Right ventricle myocardium superior (tissue), 1 donor: ENCODE measurements at places on chromosomes 3 and 15. TPM values are rescaled to one million over a fixed set of nuclear protein-coding genes. Genes with fewer than 3 reads are reported as not detected.
A peak's percentile ranks its signal among the peaks of the same experiment; 100 is the strongest.

DNA sequence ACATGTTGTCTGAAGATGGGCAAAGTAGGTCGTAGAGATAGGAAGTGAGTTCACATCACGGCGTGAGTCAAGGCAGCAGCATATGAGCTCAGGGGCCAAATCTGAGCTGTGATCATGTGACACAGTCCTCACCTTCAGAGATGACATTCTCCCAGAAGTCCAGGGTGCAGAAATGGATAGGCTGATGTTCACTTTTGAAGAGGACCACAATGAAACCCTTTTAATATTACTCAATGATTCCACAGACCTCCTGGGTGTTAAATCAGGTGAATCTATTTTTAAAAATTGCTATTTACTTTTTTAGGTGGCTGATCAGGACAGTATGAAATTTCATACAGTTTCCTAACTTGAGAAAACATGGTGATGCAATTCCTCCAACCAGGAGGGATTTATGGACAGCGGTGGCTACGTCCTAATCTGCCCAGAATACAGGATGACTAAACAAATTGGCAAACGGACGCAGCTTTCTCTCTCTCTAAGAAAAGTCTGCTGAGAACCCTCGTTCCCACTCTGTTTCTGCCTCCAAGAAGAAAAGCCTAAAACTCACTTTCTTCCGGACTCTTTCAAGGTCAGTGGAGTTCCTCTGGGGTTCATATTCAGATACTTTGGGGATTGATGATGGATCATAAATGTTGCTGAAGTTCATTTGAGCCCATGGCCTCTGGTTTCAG, 34.4 kb downstream of the B3GNT5 start:
- DNase-seq = no peak

DNA sequence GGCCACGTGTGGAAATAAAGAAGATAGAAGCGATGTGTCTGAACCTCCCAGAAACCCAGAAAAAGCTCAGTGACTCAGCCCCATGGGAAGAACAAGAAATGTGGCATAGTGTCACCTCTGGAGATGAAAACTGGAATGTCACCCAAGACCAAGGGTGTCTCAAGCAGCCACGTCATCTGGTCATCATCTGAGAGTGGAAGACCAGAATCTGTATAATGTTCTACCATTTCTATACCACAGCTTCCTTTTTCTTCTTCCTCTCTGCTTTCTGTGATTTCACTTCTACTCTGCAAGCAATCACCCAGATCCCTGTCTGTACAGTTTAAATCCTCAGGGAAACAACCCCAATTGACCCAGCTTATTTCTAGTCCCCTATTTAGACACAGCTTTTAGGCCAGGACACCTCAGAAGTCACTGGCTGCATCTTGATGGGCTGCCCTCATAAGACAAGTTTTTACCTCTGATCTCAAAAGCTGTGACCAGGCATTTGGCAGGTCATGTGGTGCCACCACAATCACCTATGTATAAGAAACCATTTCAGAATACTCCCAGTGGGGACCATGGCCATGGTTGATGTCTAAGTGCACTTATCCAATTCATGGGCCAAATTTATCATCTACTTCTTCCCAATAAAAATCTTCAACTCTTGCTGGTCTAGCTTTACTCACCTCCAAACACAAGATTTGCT, 278.5 kb upstream of the UMPS start:
- DNase-seq = no peak

The DNAH12 gene
- total RNA-seq = 0.08 TPM

The GREM1 gene
- not detected for total RNA-seq

- DNase-seq = no peak
These were observed at the start of gene CACNA1D for GRCh38 chr3:53493963-53494791. TSS of gene CACNA1D (plus strand) at chr3:53494611. CDS start at chr3:53495167, 556 bp downstream.

DNA sequence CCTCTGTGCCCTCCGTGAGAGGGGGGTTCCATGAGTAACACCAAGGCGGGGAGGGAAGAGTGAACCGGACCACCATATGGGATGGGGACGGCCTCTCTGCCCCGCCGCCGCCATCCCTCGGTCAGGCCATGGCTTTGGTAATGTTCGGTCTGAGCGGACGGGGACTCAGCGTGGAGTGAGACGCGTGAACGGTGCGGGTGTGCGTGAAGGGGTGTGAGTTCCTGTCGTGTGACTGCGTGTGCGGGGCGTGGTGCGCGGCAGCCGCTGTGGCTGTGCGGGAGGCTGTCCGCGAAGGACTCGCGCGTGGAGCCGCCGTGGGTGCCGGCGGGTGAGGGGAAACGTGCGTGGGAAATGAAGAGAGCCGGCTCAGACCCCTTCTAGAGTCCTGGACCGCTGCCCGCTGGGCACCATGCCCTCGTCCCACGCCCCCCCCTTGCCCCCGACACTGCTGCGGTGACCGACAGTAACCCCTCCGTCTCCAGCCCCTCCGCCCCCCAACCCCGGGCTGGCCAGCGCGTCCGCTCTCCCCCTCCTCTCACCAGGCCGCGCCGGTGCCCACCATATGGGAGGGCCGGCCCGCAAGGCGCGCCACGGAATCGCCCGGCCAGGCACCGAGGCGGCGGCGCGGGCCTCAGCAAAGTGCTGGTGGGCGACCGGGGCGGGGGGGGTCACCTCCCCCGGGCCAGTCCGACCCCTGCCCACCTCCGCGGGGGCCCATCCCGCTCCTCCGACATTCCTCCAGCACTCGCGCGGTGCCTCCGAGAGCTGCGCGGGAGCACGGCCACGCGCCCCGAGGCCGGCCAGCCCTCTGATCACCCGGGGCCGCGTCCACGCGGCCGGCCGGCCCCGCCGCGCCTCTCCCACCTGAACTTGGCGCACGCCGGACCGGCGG, 589 bp downstream of the KLF15 start:
- DNase-seq = peak; percentile 69

DNA sequence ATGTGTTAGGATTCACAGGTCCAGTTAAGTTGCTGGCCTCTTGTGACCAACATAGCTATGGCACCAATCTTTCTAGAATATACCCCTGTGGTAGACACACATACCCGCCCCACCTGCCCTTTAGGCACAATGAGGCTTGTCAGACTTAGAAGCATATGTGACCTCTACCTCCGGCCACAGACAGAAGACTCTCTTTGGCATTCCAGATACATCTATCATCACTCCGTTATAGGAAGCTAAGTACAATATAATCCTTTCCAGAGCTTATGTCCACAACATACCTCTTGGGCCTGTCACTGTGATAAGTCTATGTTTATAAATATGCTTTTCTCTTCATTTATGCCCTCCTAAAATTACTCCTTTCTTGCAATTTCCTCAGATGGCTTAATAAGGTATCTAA, 39.8 kb downstream of the CD47 start:
- no peak for DNase-seq

DNA sequence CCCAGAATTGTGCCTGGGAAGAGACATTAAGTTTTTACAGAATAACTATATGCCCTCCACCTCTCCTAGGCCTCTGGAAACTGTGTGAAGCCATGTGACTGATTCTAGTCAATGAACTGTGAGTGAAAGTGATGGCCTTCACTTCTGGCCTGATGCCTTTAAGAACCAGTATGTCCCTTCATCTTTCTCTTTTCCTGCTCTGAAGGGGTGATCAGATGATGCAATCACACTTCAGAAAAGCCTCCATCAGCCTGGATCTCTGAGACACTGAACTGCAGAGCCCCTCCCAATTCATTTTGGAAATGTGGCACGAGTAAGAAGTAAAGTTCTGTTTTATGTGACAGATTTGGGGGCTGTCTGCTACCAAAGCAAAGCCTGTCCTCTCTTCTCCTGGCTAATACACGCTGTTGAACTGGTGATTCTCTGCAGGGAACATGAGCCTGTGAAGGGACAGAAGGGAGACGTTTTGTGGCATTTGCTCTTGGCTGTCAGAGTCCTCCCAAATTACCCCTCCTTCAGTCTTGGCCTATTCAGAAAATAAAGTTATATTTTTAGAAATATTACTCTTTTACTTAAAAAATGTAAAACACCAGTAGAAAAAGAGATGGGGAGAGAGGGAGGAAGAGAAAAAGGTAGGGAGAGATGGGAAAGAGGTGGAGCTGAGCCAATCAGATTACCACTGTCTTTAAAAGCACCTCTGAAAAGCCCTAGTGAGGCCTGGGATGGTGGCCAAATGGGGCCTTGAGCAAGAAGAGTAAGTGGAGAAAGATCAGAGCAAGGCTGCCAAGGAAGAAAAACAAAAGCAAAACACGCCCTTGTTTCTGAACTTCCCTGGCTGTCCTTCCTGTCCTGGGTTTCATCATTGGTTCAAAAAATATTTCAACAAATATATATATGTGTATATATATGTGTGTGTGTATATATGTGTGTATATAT, 40.9 kb upstream of the RYK start:
- DNase-seq = peak; percentile 89

DNA sequence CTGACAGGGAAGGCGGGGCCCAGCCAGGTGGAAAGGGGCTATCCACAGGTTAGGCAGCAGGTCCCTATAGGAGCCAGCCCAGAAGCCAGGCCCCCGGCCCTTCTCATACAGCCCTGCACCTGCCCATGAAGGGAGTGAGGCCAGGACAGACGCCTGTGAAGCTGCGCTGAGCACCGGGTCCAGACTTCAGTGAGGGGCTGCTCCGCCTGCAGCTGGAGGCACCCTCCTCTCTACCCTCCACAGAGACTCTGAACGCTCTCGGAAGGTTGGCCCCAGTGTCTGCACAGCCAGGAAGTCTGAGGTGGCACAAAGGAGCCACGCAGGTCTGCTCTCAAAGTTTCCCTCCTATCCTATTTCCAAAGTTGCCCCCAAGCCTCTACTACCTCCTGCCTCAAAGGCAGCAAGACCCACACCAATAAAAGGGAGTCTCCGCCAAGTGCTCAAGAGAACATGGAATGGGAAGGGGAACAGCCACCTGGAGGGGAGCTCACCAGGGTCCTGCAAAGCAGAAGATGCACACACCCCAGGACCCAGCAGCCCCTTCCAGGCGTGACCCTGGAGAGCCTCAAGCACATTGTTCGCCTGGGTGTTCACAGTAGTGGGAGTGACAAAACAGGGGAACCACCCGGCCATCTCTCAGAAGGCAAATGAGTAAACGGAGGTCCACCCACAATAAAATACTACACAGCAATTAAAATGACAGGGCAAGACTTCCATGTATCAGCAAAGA, 19.5 kb downstream of the XXYLT1 start:
- no peak for DNase-seq

GRCh38 chr3:45212095-45212468, 14.0 kb downstream of the TMEM158 start:
- no peak for DNase-seq

DNA sequence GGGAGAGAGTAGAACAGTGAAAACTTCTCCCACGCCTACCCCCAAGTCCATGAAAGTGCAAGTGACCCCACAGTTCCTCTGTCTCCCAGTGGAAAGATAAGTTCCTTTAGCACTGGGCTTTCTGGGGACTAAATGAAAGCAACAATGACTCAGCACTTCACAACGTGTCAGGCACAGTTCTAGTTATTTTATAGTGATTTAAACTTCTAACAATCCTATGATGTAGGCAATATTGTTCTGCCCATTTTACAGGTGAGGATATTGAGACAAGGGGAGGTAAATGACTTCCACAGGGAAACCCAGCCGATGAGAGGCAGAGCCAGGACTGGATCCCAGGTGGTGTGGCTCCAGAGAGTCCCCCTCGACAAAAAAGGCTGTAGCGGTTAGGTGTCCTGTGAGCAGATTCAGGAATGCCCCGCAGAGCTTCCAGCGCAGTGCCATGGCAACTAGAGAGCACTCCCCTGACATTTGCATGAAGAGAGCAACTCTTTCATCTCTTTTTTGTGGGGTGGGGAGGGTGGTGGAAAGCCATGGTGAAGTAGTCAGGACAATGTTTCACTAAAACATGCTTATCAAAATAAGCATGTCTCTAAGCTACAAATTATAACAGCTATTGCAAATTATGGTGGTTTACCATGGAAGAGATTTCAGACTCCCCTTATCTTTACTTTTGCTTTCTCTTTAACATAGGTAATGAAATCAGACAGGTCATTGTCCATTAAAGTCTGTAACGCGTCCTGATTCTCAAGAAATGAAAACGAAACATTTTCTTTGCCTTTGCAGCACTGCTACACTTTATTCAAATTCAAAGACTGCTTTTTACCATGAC, 62.1 kb downstream of the NR2F2 start:
- DNase-seq = no peak

- peak; percentile 17 for DNase-seq
These were observed 53.7 kb downstream of the RGMA start for GRCh38 chr15:93035092-93035915.

- no peak for DNase-seq
These were observed 59.5 kb downstream of the SLC25A26 start for GRCh38 chr3:66280304-66280703.

- no peak for DNase-seq
These were observed 134.4 kb downstream of the PDE8A start for GRCh38 chr15:85116066-85116465.

DNA sequence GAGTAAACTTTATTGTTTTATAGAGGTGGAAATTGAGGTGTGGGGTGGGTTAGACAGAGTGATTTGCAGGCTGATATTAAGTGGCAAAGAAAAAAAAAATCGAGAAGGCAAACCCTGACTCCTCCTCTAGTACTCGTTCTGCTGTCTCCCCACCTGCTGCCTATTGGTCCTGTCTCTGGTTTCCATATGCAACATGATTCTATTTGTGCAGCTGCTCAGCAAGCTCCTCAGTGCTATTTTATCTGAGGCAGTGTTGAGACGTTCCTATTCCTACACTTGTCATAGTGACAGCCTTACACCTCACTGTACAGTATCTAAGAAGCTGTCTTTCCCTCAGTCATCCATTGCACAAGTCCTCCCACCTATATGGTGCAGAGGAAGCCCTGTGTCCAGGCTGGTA, 45.1 kb downstream of the RSL24D1 start:
- no peak for DNase-seq

DNA sequence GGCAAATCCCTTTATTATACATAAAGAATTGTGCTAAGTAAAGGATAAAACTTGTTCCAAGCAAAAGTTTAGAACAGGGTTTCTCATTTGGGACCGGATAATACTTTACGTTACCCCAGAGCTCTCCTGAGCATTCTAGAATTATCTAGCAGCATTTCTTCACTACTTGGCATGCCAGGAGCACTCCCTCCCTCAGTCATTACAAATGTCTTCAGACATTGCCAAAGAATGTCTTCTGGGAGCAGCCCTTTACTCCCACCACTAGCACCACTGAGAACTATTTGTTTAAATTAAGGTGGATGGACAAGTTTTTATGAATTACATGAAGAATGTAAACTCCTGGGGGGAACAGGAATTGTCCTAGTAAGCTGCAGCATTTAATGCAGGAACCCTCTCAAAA, 516.4 kb downstream of the GBE1 start:
- no peak for DNase-seq

DNA sequence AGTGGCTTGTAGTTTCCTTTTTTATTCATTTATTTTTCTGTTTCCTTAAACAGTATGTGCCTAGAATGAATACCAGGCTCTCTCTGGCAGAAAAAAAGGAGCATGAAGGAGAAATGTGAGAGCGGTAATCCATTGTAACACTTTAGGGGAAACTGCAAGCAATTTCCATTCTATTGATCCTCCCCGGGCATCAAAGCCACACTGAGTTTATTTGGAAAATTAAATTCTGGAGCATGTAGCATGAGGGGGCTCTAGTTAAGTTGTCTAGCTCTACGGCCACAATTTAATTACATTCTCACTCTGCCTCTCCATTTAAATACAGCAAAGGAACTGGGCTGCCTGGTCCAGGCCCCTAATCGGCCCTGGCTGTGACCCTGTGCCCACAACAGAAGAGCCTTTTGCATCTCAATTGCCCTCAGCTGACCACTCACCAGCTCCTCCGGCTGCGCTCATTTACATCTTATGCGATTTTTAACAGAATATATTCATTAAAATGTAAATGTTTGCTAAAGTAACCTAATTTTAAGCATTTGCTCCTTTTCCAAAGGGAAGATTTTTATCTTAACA, 72.9 kb downstream of the MEGF11 start:
- DNase-seq = no peak
